ENCODE measurements at places on chromosomes 2 and 18.

DNA sequence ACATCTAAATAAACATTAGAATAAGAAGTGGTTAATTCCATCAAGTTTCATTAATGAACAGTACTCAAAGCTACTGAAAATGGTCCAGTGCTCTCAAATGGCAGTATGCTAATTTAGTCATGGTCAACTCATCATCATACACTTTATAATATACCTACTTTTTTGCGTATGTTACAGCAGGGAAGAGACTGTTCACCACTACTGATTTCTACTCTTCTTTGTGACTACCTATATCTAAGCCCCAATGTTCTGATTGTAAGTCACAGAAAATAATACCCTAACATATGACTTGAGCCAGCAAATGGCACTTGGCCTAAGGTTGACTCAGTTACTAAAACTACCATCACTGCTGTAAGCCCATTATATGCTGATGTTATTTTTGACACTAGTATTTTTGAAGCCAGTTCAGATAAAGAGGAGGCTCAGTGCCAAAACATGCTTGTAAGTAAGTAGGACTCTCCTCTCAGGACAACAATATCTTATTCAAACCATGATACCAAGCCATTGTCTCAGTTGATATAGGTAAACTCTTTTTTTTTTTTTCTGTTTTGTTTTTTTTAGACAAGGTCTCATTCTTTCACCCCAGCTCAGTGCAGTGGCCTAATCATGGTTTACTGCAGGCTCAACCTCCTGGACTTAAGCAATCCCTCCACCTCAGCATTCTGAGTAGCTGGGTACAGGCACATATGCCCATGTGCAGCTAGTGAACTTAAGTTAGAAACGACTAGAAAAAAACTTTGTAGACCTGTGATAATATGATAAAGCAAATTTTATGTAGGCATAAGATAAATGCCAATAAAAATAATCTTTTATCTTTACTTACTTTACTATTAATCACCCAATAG, 266.9 kb downstream of the ZNF385B start:
- no peak for DNase-seq

DNA sequence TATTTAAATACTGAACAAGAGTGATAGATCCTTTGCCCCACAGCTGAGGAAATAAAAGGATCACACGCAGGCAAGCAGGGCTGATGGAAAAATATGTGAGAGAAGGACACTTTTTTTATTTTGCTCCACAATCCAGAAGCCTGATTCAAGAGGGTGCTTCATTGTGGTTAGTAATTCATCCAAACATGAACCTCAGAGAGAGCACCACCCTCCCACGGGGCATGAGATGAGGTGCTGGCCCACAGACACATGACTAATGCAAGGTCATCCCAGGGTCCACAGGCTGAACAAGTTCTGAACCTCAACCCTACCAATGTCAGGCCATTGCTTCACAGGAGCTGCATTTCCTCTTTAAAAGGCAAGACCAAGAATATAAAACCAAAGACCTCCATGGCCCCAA, 239.6 kb downstream of the MREG start:
- DNase-seq = no peak

DNA sequence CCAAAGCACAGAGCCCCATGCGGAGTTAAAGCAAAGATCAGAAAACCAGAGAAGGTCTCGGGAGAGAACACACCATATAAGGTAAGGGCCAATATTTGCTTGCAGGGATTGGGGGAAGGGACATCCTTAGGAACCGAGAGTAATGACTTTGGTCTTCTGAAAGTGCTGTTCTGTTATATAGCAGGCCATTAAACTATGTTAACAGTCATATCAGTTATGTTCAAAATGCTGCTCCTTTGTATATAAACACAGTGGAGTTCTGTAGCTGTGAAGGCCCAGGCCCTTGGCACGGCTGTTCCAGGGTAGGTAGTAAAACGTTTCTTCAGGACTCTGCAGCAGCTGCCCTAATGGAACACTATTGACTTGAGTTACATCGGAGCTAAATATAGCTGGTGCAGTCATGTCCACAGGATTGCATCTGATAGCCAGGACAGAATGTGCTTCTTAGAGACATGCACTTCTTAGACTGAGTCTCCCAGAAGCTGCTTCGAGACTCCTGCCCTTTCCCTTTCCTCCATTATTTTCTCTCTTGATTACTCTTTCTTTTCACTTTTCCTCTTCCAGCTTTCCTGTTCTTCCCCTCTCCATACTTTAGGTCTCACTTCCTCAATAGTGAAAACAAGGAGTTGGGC, 122.4 kb downstream of the SETBP1 start:
- no peak for DNase-seq

- DNase-seq = no peak
Observed at GRCh38 chr18:74916773-74917393, 292.1 kb downstream of the PTGR3 start.

- peak; percentile 55 for DNase-seq
Observed at GRCh38 chr2:85066874-85067351, 66.3 kb upstream of the TCF7L1 start.

GRCh38 chr2:228102949-228103348, 78.5 kb downstream of the SPHKAP start:
- no peak for DNase-seq

- DNase-seq = no peak
Observed at GRCh38 chr2:216942016-216942415, 82.2 kb upstream of the TNP1 start.

- no peak for DNase-seq
Observed at GRCh38 chr2:241844831-241845578, 13.7 kb downstream of the PDCD1 start.

- DNase-seq = no peak
Observed at GRCh38 chr18:25518716-25519053, 166.7 kb upstream of the ZNF521 start.

DNA sequence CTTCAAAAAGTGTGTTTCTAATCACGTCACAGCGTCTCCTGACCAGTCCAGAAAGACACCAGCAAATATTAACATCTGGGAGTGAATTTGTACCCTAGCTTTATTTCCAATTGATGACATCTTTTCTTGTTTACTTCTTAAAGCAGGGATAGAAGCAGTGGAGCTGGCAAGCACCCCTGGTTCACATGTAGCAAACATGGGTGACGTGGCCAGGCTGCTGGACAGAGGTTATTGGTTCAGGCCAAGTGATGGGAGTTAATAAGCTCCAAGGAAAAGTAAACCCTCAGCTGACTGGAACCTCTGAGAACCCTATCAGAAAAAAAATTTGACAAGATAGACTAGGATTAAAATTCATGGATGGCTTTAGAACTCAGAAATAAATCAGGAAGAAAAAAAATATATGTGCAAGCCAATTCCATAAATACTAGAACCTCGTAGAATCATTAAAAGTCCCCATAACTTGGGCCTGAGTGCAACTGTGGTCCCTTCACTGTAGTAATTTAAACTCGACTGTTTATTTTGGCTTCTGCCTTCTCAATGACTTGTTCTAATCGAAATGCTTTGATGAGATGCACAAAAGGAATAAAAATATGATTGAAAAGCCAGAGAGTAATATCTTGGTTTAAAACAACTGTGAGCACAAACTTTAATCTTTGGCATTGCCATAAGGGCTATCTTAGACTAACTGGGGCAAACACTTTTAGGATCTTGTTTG, 121.5 kb upstream of the CTAGE1 start:
- no peak for DNase-seq

DNA sequence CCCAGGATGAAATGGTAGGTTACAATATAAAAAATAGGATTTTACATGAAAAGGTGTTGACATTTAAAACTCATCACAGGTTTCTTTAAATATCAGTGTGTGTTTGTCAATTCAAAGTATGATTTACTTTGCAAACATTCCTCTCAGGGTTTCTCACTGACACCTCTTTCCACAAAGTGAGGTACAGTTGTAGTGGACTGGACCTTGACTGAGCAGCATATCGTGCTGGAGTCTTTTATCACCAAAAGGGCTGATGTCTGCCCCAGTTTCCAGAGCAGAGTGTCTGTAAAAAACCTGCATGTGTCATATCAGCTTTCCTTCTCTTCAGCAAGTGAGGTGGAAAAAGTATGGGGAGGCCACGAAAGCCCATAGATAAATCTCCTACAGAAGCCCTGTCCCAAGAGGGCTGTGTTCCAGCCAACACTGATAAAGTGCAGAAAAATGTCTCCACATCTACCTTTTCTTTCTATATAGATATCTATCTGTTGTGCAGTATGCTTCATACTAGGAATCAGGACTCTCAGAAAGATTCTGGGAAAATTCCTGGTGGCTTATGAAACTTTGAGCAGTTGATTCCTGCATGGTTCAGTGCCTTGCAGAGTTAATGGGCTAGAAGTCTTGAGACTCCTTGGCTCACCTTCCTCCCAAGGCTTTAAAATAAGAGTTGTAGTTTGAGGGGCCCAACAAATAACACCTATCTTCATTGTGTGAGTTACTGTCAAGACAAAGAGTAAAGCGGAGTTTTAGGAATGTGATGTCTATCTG, 6.9 kb downstream of the ACYP2 start:
- no peak for DNase-seq

DNA sequence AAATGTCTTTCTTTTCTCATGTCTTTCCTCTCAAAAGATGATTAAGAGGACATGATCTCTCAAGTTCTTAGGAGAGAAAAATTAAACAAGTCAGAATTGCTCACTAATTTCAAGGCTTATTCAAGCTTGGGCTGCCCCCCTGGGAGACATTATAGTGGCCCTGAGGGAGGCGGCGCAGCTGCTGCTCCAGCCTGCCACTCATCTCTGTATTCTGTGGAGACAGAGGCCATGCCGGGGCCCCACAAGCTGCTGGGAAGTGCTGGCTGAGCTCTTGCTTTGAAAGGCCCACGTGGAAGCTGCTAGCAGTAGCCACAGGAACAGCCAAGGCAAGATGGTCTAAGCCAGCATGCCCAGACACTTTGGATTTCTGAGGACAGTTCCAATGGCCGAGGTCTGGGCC, 267.4 kb downstream of the LNPK start:
- DNase-seq = no peak

DNA sequence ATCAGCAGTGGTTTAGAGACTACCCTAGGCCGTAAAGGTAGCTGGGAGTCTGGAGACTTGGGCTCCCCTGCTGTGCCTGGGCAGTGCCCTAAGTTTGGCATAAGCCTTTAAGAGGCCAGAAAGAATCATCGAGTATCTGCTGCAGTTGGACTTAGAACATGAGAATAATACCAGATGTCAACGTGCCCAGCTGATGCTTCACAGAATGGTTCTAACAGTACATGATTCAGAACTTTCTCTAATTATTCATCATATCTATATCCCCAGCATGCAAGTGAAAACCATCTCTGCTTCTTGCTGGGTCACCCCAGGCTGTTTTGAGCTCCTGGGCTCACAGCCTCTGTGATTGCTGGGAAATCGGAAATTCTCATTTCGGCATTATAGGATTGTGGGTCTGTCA, 118.1 kb downstream of the NCK2 start:
- DNase-seq = no peak

GRCh38 chr2:95287336-95287735, 9.8 kb upstream of the KCNIP3 start:
- no peak for DNase-seq

DNA sequence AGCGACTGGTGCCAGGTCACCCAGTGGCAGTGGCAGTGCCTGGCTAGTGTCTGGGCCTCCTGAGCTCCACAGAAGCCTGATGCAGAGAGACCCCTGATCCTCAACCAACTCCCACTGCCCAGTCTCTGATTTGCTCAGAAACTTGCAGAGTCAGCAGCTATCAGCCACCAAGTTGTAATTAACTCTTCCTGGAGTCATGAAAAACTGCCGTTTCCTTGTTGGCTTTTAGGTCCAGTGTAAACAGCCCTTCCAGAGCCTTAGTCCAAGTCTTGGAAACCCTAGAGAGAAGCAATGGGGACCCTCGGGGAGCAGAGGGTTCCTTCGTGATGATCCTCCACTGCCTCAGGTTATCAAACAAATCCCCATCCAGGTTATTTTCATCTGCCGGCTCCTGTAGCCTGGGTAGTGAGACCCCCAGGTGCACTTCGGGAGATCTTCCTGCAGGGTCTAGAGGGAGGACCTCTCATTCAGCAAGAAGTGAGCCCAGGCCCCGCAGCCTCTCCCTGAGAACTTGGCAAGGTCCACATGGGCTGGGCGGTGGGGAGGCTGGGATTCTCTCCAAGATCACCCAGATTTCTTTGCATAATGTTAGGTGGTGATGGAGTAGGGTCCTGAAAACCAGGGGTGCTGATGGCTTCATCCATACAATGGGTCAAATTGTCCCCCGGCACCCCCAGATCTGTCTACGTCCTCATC, 137.7 kb upstream of the HDAC4 start:
- no peak for DNase-seq

- DNase-seq = no peak
Observed at GRCh38 chr2:26176279-26176615, 3.4 kb downstream of the GAREM2 start.
